ENCODE measurements at places on chromosomes 2 and 18.

DNA sequence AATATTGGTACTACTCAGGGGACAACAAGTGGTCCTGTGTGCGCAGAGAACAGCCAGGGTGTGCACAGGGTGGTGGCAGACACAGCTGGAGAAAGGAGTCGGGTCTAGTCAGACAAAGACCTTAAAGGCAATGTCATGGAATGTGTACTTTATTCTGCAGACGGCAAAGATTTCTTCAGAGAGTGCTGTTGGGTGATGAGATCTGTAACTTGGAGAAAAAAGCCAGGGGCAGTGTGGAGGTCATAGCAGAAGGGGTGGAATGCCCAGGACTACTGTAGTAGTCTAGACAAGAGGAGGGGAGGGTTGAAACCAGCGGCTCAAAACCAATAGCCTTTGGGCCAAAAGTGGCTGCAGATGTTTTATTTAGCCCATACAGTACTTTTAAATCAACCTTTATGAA is 121.3 kb upstream of the ZFP36L2 start:
- no peak for DNase-seq

DNA sequence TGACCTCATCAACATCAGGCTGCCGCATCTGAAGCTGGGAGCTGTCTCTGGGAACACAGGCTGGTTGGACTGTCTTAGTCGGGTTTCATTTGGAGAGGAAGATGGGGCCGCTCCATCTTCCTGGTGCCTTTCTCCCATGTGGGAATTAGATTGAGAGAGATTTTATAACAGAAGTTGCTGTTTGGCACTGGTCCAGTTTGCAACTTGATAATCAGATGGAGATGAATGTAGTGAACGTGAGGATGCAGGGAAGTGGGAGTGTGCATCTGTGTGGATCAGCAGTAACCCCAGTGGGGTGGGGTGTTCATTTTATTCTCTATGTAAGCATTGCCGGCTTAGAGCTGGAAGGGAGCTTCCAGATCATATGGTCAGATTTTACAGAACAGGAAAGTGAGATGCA is 250.9 kb downstream of the DCDC2C start:
- no peak for DNase-seq

DNA sequence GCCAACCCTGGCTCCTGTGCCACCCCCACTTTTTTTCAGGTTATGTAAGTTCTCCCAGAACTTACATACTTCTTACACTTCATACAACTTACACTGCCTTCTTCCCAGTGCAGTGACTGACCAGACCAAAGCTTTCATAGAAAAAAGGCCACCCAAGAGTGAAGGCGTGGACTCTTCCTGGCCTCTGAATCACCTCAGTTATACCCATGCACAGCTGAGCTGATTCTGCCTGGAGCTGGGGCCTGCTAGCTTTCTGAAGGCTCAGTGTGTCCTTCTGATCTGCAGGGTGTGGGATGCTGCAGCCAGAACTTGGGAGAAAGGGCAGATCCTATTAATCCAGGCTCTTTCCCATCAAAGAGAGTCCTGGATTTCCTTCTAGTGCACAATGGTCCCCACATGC is 216.1 kb downstream of the TTC32 start:
- DNase-seq: no peak

DNA sequence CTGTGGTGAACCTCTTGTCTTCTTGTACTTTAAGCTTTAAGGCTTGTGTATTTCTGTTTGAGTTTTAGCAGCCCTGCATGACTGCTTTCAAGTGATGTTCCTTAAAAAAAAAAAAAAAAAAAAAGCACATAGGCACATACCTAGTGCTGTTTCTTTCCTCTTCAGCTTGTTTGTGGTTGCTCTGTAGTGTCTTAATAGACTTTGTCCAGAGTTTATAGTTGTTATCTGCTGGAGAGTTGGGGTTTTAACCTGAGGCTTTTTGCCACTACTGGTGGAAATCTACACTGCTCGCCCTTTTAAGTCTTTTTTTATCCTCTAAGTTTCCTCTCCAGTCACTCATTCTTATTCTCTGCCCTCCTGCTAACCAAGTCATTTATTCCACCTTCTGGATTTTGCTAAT is 34.5 kb downstream of the AGFG1 start:
- no peak for DNase-seq

GRCh38 chr2:218991674-218992168 is 1.5 kb downstream of the CRYBA2 start:
- DNase-seq: no peak

DNA sequence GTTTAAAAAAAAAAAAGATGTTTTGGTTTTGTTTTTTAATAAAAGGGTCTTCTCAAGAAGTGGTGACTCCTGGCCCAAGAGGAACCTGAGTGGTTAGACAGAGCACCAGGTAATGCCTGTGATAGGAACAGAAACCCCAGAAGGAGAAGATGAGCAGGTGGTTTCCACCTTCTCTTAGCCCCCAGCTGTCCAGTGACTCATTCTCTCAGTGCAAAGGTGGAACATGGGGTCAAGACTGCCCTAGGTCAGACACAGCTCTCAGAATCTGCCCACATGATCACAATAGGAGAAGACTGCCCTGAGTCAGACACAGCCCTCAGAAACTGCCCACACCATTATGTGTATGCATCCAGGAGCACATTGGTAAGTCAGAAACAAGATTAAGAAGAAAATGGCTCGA is 61.8 kb downstream of the TBC1D8 start:
- DNase-seq: no peak

- no peak for DNase-seq
Observed at GRCh38 chr2:2656115-2657011, 325.3 kb upstream of the MYT1L start.

- DNase-seq: no peak
Observed at GRCh38 chr2:31231571-31232302, 2.2 kb upstream of the EHD3 start.

DNA sequence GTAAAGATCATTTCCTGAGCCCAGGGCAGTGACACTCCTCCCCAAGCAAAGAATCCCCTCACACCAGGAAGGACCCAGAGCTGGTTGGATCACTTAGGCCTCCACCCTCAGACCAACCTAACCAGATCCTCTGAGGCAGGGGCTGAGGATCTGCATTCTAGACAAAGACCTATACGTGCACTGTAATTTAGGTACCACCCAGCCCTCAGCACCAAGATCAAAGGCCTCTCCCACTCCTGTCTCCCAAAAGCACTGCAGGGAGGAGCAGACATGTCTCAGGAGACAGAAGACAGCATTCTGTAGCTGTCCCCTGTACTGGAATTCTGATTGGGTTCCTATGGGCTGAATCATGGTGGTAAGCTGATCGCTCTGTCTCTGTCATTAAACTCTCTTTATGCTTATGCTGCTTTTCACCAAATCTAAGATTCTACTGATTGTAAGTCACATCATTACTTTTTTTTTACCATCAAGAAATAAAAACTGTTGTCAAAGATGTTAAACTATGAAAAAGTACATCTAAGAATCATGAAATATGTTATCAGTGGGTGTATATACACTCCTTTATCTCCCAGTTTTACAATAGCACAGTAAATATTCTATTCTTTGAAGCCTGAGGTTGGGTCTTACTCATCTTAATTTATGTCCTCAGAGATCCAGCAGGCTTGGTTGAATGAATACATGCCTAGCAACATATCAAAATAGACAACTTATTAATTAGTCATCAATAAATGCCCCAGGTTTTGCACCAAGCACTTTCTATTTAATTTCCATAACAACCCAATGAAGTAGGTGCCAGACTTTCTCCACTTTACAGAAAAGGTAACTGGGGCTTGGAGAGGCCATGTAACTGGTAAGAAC is 28.3 kb downstream of the MCFD2 start:
- no peak for DNase-seq

GRCh38 chr18:58174285-58174684 is 130.3 kb downstream of the NEDD4L start:
- DNase-seq: no peak

- DNase-seq: no peak
Observed at GRCh38 chr2:41320491-41320890, 727.3 kb upstream of the PKDCC start.

DNA sequence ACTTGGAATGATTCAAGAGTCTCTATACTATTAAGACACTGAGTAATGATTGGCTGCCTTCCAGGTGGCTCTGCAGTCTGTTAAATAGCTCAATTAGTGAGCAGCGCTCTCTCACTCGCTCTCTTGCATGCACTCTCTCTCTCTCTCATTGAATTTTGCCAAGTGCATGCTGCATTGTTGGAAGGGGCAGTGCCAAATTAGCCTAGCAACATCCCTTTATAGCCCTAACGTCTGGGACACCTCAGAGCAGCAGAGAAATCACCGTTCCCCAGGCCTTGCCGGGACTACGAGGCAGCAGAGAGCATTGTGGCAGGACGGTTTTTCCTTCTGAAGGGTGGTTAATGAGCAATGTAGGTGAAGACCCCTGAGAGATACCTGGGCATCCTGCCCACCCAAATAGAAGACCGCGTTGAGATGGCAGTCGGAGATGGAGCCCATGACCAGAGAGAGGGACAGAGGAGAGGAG is 447.6 kb upstream of the POU3F3 start:
- no peak for DNase-seq

- no peak for DNase-seq
Observed at GRCh38 chr2:120624738-120625446, 110.8 kb upstream of the GLI2 start.
